MG63 (cell line): ENCODE measurements at places on chromosomes 3 and 15. TPM values are rescaled to one million over a fixed set of nuclear protein-coding genes. Genes with fewer than 3 reads are reported as not detected.
A peak's percentile ranks its signal among the peaks of the same experiment; 100 is the strongest.

Gene CCDC174
- 3.0 and 10.7 TPM in 2 replicates for total RNA-seq

Gene PLA2G4F
- total RNA-seq: not detected in 2 replicates

Gene FSIP1
- 2.0 and 3.3 TPM in 2 replicates for total RNA-seq

DNA sequence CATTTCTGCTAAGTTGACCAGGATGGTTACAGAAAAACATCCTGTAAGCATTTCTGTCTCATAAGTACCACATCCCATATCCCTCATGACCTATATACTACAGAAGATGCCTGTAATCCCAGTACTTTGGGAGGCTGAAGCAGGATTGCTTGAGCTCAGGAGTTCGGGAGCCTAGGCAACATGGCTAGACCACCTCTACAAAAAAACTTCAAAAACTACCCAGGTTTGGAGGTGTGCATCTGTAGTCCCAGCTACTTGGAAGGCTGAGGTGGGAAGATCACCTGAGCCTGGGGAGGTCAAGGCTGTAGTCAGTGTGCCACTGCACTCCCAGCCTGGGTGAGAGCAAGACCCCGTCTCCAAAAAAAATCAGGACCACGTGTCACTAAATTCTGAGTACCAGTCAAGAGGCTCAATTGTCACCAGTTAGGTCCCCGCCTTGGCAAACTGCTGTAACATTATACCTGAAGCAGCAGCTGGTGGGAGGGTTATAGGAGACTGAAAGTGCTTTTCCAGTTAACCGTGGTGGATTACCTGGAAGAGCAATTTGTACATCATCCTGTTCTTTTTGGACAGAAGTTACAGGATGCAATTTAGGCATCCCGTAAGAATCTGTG is 6.2 kb downstream of the RPL32 start:
- no peak for DNase-seq

GRCh38 chr3:59374818-59375211 is 325.0 kb upstream of the CFAP20DC start:
- DNase-seq: no peak

Gene DUOX1
- not detected in 2 replicates for total RNA-seq

DNA sequence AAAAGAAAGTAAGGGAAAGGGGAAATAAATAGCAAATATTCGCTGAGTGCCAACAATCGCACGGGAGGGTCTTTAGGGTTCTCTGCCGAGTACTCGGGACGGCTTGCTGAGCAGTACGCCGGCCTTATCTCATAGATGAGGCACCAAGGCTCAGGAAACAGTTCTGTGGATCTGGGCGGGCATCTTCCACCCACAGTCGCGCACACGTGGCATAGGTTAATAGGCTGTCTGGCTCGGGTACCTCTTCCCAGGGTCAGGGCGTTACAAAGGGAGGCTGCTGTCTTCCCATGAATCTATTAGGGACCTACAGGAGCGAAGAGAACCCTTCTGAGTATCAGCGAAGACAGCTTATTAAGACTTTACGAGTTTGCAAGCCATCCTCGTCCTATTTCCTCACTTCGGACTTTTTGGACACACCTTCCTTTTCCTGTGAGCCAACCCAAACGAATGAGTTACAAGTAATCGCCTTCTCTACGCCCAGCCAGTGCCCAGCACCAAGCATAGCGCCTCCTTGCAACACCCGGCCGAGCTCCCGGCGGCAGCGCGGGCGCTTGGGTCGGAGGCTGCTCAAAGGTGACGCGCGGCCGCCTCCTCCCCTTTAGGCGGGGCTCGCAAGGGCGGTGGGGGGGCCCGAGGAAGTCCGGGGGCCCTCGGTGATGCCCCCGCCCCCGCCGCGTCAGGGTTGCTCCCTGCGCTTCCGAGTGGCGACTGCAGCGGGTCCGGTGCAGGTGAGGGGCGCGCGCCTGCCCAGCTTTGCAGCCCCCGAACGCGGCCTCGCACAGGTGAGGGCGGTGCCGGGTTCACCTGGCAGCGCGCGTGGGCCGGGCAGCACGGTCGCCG is at the start of gene MCTP2:
Gene MCTP2 (plus strand): TSS at position 679 of the 840 bp plus-strand sequence. CDS start 66,705 bp downstream, outside the sequence.
- DNase-seq: peak; percentile 89
